ENCODE measurements at places on chromosomes 3 and 15. TPM values are rescaled to one million over a fixed set of nuclear protein-coding genes. Genes with fewer than 3 reads are reported as not detected.

Gene OXTR
- total RNA-seq = 0.27 TPM

Gene BUB1B
- 55.5 TPM for total RNA-seq

Gene MKRN3
- 9.6 TPM for total RNA-seq

Gene MFAP1
- 42.2 TPM for total RNA-seq

Gene SELENOS
- 67.4 TPM for total RNA-seq

GRCh38 chr3:53080612-53081205 is 34.8 kb upstream of the SFMBT1 start:
- no peak for DNase-seq

DNA sequence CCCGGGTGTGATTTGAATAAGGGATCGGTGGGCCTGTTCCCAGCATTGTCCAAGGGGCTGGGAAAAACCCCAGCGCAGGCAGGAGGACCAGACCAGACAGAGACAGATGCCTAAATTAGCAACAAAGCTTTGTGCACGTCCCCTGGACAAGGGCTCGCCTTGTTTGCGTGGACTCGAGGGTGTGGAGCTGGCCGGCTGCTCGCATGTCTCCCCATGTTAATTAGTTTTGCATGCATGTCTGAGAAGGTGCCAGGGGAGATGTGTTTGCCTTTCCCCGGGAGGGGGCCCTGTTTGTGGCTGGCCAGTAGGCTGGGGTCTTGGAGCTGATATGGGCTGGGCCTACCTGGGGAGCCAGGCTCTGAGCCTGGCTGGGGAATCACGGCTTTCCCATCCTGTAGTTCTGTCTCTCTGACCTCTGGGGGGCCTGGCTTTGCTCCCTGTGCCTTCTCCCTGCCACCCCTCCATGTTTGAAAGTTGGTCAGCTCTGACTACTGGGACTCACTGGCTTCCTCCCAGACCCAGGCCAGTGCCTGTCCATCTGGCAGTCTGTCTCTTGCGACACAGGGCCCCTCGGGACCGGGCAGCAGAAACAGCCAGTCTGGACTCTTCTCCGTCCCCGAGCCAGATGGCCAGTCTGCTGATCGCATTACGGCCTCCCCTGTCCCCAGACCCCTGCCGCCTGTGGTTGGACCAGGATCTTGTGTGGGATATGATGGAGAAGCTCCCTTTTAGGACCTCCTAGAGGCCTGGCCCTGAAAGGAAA is 55.4 kb upstream of the POLG start:
- no peak for DNase-seq
